Activated CD8-positive, alpha-beta memory T cell treated with anti-CD3 and anti-CD28 coated beads for 48 hours (primary cell): ENCODE measurements at places on chromosomes 11 and 22.

- no peak for DNase-seq
Observed at GRCh38 chr11:36774603-36775002, 176.6 kb upstream of the RAG2 start.

DNA sequence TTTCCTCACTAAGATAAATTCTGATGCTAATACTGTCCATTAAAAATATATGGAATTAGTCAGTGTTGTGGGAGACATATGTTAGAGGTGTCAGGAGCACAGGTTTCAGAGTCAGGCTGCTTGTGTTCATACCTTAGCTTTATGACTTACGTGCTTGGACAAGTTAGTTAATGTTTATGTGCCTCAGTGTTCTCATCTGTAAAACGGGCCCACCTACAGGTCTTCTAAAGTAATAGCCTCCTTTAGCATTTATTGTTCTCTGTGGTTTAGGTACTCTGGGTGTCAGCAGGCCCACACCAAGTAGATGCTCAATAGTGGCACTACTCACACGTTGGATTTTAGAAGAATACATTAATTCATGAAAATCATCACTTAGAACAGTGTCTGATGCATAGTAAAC is 308.7 kb upstream of the ZC3H12C start:
- DNase-seq = no peak

DNA sequence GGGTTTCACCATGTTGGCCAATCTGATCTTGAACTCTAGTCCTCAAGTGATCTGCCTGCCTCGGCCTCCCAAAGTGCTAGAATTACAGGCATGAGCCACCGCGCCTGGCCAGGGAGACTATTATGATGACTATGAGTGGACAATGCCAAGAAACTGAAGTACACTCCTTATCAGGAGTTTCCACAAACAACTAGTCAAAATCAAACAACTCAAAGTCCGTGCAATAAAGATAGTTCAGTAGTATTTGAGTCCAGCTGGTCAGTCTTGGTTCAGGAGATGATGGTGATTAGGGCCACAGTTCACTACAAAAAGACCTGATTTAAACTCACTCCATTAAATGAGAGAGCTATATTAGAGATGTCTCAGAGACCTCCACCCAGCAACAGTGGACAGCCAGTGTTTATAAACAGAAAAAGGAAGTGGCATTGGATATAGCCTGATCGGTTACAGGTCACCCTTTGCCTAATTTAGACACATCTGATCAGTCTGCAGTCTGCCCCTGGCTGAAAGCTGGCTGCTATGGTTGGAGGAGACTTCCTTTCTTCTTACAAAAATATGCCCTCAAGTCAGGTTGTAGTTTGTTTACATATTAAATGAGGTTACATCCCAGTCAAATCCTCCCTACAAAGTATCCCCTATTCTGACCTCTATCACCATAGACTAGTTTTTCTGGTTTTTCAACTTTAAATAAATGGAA is 17.0 kb downstream of the CD3E start:
- no peak for DNase-seq

DNA sequence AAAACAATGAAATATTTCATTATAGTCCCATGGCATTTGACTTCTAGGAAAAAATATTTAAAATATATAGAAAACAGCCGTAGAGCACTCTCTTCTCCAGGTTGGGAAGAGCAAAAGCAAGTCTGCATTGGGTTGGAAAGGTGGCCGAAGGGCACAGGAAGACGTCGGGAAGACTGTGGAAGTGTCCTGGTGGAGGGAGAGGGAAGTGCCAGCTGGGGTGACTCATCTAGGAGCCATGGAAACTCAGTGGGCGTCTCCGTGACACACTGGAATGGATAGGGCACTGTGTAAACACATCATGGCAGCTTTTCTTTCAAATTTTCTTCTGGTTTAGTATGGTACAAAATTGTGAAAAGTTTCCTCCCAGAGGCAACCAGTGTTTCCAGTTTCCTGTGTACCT is 12.7 kb downstream of the GTPBP1 start:
- DNase-seq = no peak

DNA sequence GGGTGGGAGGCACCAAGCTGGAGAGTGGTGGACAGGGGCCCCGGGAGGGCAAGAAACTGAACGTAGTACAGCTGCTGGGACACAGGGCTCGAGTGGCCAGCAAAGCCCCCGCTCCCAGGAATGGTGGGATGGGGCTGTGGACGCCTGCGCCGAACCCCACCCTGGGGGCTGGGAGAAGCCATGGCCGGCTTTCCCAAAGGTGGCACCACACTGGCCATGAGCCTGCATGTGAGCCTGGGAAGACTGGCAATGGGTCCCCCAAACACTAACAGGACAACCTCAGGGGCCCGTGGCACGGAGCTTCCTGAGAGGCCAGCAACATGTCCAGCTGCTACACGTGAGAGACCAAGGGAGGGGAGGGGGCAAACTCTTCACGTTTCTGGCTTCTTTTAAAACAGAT is 4.0 kb downstream of the ALG12 start:
- DNase-seq = no peak

DNA sequence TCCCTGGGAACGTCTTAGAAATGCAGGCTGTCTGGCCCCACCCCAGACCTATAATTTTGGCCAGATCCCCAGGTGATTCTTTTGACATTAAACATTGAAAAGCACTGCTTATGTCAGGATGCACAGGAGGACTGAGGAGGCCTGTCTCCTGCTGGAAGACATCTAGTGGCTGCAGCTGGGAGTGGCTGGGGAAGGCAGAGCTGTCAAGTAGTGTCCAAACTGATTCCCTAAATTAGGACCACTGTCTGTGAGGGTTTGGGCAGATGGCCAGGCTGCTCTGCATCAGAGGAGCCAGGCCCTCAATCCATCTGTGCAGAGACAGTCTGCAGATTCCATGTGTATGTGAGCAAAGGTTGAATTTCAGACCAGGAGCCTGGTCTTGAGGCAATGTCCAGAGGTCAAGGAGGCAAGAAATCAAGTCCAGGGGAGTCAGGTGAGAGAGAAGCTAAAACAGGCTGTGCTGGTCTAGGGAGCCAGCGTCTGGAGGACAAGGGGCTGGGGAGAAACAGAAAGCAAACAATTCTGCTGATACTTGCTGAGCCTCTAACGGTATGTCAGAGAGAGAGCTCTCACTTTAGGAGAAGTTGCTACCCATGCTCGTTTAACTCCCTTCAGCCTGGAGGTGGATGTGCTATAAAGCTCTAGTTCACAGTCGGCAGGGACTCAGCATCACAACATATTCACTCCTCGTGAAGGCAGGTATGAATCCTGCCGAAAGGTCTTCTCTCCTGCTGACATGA is 15.3 kb upstream of the SYTL2 start:
- no peak for DNase-seq

DNA sequence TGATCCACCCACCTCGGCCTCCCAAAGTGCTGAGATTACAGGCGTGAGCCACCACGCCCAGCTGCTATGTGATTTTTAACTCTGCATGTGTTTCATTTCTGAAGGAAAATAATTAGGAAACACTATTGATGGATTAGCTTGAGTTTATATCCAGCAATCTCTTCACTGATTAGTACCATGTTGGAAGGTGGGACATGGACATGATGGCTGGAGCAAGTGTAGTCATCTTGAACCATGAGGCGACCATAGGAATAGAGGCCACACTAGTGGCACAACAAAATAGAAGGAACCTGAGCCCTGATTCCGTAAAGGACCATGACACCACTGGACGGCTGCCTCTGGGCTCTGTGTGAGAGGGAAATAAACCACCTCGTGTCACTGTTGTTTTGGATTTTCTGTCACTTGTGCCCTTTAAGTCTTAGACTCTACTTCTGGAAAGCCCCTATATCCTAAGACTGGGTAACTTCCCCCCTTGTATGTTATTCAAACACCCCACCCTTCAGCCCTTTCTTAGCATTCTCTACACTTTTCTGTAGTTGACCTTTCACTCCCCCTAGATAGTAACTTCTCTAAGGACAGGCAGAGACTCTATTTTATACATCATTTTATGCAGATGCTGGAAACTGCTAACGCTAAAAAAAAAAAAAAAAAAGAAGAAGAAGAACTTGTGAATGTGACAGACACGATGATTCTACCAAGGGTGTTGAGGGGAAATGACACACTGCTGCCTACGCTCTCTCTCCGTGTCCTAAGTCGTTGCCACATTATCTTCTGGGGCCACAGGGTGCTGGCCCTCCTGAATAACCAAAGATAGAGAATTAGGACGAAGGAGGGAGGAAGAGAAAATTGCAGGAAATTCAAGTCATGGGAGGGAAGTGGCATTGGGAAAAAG is 2.7 kb upstream of the VPS37C start:
- no peak for DNase-seq
